SK-N-SH treated with all-trans-retinoic acid at 6 μM for 48 hours (cell line): ENCODE measurements at places on chromosomes 7 and 10.
A peak's percentile ranks its signal among the peaks of the same experiment; 100 is the strongest.

DNA sequence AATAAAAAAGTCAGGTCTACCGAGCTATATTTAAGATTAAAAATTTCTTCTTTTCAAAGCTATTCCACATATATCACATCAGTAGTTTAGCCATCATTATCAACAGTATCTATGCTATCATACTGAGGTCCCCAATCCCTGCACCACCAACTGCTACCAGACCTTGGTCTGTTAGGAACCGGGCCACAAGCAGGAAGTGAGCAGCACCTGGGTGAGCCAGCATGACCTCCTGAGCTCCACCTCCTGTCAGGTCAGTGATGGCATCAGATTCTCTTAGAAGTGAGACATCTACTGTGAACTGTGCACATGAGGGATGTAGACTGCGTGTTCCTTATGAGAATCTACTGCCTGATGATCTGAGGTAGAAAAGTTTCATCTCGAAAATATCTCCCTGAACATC, 632.1 kb upstream of the KCND2 start:
- ATAC-seq: no peak

- no peak for ATAC-seq
Measured at GRCh38 chr7:8254667-8255066, 7.3 kb downstream of the ICA1 start.

DNA sequence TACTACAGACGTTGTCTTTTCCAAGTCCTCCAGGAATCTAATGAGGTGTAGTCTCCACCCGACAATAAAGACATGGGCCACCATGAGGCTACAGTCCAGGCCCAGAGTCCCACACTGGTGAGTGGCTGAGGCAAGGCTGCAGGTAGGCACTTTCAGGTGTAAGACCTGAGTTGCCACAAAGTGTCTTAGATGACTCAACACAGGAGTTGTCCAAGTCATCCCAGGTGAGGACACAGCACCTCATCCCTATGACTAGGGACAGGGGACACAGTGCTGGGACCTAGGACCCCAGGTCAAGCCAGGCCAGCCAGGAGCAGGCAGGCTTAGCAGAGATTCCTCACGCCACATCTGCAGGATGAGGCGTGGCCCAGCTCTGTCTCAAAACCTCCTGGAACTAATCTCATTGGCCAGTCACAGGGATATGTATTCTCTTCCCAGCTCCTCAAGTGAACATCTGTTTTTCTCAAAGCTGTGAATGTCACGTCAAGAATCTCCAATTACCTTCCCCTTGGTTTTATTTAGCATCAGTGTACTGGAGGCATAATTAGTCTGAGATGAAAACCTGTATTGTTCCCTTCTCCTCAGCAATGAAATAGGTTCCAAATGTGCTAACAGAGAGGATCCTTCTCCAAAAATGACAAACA, 254.6 kb downstream of the GRID1 start:
- no peak for ATAC-seq

DNA sequence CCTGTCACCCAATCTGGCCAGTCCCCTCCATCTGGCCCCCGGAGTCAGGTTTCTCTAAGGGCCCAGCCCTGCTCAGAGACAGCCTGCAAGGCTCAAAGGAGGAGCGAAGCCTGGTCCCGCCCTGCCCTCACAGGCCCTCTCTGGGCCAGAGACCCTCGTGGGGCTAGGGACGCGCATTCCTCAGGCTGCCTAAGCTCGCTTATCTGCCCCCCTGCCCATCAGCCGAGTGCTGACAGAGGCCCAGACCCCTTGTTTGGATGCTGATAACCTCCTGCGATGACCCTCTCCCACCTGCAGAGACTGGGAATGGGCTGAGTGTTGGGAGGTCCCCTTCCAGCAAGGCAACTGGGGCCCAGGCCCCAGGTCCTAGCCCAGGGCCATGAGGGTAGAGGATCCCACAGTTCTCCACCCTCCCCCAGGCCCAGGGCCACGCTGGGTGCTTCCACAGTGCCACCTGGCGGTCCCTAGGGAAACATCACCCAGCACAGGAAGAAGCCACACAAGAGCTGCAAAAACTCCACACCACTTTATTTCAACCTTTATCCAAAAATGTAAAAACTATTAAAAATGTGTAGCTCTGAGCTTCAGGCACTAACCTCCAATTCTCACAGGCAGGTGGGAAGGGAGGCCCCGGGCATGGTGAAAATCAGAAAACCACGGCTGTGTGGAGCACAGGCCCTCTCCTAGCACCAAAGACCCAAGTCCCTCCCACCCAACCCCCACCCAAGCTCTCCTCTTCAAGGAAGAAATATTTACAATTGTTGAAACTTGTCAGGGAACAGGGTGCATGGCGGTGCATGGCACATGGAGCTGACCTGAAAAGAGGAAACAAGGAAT, 2.2 kb downstream of the NPM3 start:
- ATAC-seq: peak; percentile 64

DNA sequence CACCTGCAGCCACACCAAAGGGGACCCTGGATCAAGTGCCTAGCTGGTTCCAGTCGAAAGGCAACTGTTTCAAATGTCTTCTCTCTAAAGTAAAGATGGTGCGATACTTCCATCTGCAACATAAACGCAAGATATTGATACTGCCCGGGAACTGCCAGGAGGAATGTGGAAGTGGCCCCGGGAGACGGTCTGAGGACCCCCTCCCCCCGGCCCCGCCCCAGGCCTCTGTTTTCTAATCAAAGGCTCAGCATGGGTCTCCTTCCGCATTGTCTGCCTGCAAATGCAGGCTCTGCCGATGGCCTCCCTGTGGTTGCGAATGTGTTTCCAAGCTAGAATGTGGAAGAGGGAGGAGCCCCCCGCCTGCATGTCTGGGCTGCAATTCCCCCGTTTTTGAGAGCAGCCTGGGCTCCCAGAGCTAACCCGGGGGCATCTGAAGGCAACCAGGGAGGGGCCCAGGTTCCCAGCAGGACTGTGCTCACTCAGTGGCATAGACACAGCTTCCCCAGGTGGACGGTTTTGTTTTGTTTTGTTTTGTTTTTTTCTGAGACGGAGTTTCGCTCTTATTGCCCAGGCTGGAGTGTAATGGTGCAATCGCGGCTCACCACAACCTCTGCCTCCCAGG, 223.9 kb upstream of the PPP2R2D start:
- no peak for ATAC-seq

- ATAC-seq: no peak
Measured at GRCh38 chr7:103423467-103424179, 22.4 kb downstream of the SLC26A5 start.

GRCh38 chr10:58384095-58384494, 1.1 kb upstream of the TFAM start:
- ATAC-seq: no peak

GRCh38 chr7:40306025-40306424, 171.2 kb downstream of the SUGCT start:
- no peak for ATAC-seq

DNA sequence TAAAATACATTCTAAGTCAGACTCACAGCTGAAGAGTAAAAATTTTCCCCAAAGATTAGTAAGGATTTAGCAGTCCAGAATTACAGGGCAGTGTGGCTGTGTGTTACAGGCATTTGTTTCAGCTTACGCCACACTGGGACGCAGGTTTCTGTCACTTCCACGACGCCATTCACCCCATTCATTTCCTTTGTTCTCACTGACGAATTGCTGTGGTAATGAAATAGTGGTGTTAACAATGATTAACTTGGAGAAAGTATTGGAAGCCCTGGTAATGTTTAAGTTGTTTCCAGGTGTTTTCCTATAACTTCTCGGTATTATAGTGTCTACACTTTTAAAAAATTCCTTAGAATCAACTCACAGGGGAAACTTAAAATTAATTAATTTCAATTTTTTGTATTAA, 370.9 kb downstream of the SH2D4B start:
- ATAC-seq: no peak
